Activated naive CD4-positive, alpha-beta T cell (primary cell): ENCODE measurements at places on chromosomes 6 and 20.

DNA sequence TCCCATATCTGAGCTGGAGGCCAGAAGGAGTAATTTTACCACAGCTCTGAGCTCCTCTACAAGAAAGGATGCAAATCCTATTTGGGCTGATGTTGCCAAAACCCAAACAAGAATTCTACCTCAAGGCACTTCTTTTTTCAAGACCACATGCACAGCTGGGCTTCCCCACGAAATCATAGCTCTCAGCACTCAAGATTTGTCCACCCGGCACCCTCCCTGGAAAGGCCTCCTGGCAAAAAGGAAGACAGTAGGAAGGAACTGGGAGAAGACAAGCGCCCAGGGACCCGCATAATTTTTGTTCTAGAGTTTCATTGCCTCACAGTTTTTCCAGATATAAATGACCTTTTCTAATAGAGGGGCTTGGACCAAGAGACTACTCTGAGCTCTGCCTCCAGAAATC, 90.5 kb downstream of the BANF2 start:
- no peak for DNase-seq

GRCh38 chr6:56520218-56520617, 122.5 kb downstream of the DST start:
- no peak for DNase-seq

DNA sequence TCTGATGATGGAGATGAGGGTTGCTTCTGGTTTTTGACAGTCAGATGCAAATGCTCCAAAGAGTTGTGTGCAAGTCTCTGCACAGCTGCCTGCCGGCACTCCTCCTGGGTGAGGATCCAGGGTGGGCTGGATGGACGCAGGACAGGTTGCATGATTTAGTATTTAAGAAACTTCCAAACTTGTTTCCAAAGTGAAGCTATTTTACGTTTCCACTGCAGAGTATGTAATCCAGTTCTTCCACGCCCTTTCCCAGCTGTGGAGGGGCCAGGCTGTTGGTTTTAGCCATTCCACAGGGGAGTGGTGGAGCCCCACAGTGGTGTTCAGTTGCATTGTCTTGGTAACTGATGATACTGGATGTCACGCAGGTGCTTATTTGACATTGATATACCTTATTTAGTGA, 157.3 kb downstream of the THBS2 start:
- no peak for DNase-seq

DNA sequence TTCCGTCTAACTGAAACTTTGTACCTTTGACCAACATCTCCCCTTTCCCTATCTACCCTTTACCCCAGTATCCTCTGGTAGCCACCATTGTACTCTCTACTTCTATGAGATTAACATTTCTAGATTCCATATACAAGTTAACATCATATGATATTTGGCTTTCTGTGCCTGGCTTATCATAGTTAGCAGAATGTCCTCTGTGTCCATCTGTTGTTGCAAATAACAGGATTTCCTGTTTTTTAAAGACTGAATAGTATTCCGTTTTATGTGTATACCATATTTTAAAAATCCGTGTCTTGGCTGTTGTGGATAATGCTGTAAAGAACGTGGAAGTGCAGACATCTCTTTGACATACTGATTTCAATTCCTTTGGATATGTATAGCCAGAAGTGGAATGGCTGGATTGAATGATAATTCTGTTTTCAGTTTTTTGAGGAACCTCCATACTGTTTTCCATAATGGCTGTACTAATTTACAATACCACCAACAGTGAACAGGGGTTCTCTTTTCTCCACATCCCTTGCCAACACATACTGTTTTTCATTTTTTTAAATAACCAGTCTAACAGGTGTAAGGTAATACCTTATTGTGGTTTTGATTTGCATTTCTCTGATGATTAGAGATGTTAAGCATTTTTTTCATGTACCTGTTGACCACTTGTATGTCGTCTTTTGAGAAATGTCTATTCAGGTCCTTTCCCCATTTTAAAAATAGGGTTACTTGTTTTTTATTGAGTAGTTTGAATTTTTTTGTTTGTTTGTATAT, 53.8 kb downstream of the CDC5L start:
- no peak for DNase-seq

DNA sequence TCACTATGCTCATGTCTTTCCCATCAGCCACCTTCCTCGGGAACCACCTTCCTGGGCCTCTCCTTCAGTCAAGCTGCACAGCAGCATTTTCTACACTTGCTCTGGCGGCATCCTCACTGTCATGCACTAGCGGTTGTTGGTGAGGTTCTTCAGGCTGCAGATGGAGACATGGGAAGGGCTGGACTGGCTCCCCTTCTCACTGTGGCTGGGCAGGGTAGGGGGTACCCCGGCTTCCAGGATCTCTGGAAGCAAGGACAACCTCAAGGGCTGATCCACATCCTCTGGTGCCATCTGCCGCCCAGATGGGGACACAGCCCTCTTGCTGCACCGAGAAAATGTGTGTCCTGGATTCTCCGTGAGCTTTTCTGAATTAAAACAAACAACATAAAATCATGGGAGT, 180.1 kb upstream of the RNF24 start:
- no peak for DNase-seq

DNA sequence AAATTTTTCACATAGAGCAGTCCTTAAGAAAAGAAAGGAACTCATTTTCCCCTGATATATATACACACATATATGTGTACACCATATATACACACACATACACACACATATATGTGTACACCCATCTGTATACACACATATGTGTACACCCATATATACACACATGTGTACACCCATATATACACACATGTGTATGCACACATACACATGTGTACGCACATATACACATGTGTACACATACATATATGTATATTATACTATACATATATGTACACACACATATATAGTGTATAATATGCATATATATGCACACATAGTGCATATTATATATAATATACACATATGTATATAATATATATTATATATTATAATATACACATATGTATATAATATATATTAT, 9.1 kb downstream of the MAP3K4 start:
- no peak for DNase-seq

GRCh38 chr6:42136508-42137193, 5.8 kb downstream of the C6orf132 start:
- DNase-seq, result no peak

DNA sequence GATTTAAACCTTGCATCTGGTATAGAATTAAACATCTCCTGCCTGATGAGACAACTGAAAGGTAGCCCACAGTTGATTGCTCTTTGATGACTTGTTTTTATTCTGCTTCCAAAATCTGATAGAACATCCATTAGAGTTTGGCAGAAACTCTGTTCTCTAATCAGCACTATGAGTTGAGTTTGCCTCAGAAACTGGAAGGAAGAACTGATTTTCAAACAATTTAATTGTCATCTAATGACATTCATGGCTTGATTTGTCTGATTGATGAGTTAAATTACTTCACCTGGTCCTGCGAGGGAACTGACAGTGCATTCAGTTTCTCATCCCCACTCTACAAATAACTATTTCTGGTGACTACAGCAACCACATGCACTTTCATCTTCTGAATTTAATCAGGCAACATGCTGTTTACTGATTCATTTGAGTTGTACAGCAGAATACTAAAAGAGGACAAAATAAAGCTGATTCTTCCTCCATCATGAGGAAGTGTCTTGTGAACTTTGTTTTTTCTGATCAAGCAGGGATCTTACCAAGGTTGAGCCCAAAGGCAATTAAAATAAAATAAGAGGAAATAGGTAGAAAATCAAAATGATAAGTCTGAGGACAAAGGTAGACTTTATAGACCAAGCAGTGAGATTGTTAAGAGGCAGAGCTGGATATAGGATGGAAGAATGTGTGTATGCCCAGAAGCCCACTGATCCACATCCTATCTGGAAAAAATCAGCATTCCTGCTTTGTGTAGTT, 15.7 kb upstream of the MRAP2 start:
- DNase-seq, result no peak

GRCh38 chr6:71048320-71049164, 91.7 kb upstream of the B3GAT2 start:
- DNase-seq, result no peak

- DNase-seq, result no peak
Measured at GRCh38 chr6:161261325-161261724, 12.5 kb downstream of the AGPAT4 start.

DNA sequence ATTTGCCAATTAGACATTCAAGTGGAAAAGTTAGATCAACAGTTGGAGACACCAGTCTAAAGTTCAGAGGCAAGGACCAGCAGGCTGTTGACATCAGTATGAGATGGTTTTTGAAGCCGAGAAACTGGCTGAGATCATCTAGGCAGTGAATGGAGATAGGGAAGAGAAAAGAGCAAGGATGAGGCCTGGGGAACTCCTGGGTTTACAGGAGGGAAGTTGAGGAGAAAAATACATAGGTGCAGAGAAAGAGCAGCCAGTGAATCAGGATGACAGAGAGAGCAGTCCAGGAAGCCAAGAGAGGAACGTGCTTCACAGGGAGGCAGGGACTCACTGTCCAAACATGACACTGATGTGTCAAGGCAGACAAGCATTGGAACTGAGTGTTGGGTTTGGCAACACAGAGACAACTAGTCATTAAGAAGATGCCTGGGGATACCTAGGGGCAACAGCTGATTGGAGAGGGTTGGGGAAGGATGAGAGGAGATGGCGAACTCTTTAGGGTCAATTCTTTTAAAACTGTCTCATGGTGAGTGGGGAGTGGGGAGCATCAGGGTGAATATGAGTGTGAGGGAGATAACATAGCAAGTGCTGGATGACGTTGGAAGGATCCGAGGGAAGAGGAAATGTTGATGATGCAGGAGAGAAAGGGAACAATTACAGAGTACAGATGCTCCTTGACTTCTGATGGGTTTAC, 13.2 kb upstream of the SALL4 start:
- no peak for DNase-seq

- DNase-seq, result no peak
Measured at GRCh38 chr6:131524695-131525336, 48.2 kb upstream of the ARG1 start.

DNA sequence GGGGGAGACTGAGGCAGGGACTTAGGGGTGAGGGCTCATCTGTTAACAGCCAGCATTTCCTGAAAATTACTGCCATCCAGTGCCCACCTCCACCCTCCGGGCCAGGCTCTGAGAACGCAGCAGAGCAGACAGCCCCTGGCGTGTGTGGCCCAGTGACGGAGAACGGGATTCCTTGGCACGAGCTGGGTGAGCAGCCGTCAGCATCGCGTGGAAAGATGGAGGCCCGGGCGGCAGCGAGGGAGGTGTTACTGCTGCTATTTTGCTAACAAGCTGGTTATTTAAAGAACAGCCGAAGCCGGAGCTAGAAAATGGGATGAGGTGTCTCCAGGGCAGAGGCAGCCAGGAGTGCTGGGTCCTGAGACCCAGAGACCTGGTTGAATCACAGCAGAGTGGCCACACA, 62.7 kb downstream of the DLGAP4 start:
- no peak for DNase-seq

GRCh38 chr6:4606821-4607704, 169.1 kb upstream of the CDYL start:
- DNase-seq, result no peak

- no peak for DNase-seq
Measured at GRCh38 chr6:130717657-130718056, 109.5 kb upstream of the SMLR1 start.

- no peak for DNase-seq
Measured at GRCh38 chr20:2692036-2692885, at the start of gene EBF4. TSS of gene EBF4 (plus strand) at chr20:2692780. CDS start at chr20:2693646, 866 bp downstream.

DNA sequence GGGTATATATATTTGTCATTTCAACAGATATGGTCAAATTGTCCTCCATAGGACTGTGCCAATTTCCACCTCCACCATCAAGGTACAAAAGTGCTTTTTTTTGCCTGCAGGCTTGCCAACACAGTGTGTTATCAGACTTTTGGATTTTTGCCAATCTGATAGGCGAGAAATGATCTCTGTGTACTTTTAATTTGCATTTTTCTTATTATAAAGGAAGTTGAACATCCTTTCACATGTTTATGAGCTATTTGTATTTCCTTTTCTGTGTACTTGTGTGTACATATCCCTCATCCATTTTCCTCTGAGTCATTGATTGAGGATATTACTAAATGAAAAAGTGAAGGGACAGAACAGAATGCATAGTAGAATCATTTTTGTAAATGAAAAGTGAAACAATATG, 39.0 kb upstream of the PTPN1 start:
- no peak for DNase-seq

DNA sequence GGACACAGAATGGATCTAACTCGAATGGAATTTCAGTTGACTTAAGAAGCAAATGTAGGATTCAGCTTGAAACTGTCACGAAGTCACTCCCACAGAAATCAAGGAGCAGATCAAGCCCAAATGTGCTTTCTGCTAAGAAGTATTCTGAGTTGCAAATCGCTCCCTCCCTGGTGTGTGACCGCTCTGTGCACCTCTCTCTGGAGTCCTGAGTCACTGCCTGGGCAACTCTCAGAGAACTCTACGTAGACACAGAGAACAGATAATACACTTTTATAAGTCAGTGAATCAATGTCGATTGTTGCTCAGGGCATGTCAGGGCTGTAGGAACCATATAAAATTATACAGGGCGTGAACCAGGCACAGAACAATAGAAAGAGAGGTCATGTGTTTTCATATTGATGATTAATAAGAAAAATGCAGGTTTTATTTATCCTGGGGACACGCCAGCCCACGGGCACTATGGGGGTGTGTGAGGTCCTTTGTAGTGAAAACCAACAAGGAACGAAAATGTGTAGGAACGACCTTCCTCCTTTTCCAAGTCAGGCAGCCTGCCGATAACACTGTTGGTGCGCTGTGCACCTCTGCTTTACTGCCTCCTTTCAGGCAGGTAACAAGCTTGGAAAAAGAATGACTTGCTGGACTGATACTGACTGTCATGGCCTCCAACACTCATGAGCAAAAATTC, 248.1 kb upstream of the FOXQ1 start:
- DNase-seq, result no peak

DNA sequence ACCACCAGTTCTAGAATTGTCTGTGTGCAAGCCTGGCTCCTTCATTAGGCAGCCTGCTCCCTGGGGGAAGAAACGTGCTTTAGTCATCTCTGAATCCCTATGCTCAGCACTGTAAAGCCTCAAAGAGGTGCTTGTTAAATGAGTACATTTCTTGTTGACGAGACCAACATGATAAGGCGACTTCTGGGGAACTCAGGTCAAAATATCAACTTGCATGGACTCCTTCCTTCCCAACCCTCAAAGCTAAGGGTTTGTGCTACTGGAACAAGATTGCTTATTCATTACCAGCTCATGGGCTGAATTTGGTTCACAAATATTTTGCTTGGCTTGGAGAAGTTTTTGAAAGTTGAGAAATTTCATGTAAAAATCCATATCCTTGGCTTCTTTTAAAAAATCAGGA, 10.6 kb downstream of the KCNG1 start:
- no peak for DNase-seq

DNA sequence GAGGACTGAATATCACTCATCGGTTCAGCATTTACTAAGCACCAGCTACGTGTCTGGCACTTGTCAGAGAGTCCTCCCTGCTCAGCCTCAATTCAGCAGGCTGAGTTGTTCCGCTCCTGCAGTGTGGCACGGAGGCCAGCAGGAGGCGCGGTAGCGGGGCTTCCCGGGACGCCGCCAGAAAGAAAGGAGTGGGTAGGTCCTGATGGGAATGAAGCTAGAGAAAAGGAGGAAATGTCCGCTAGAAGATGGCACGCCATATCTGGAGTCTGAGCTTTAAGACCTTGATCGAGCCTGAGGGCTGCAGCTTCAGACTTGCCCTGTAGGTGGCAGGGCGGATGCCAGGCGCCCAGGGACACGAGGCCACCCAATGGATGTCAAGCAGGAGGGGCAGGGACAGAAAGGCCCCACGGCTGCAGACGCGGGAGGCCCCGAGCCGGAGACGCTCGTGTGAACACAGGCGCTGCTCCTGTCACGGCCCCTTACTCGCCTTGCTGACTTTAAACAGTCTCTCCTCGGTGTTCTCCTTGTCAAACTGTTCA, 18.7 kb downstream of the SERPINB6 start:
- no peak for DNase-seq

- no peak for DNase-seq
Measured at GRCh38 chr20:47785311-47785853, at the start of gene SULF2. TSS of gene SULF2 (minus strand) at chr20:47785481. CDS start at chr20:47757363, 28,118 bp downstream.
